Esophagus muscularis mucosa (tissue), 4 donors: ENCODE measurements at places on chromosomes 11 and 22. TPM values are rescaled to one million over a fixed set of nuclear protein-coding genes. Genes with fewer than 3 reads are reported as not detected.
A peak's percentile ranks its signal among the peaks of the same experiment; 100 is the strongest.

CCDC15 gene
- 0.50 TPM for total RNA-seq

NOX4 gene
- 3.4 TPM for total RNA-seq

RAG1 gene
- total RNA-seq, result 0.71 TPM

FAM111B gene
- total RNA-seq, result 0.13 TPM

OR51B5 gene
- not detected for total RNA-seq

MRGPRX4 gene
- total RNA-seq, result not detected

OR51I1 gene
- total RNA-seq, result not detected

CST6 gene
- total RNA-seq, result not detected

JHY gene
- 11.1 TPM for total RNA-seq

- no peak overlapping the region for H3K4me3 ChIP-seq
- no peaks in the 10 kb centered on the region for H3K4me1 ChIP-seq
- H3K27me3 ChIP-seq, result no peaks in the 10 kb centered on the region
- H3K27ac ChIP-seq, result no peak overlapping the region
- no peak for DNase-seq
- H3K36me3 ChIP-seq, result peaks cover 15% of the 10 kb centered on the region
Measured at GRCh38 chr22:47054231-47055072, 292.0 kb downstream of the TBC1D22A start.

DNA sequence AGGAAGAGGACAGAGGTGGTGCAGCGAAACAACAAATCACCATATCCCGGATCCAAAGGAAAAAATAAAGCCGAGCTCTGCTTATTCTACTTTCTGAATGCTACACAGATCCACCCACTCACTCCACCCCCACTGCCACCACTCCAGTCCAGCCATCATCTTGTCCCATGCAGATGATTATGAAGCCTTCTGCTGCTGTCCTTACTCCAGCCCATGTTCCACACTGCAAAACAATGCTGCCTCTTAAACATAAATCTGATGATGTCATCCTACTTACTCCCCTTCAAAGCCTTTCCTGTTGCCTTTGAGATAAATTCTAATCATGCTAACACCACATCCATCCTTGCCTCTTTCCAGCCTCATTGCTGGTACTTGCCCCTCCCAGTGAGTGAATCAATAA lies 6.5 kb upstream of the DRD2 start:
- H3K4me1 ChIP-seq, result no peaks in the 10 kb centered on the region
- DNase-seq, result no peak
- no peak overlapping the region for H3K27ac ChIP-seq
- peaks cover 10% of the 10 kb centered on the region for H3K27me3 ChIP-seq

DNA sequence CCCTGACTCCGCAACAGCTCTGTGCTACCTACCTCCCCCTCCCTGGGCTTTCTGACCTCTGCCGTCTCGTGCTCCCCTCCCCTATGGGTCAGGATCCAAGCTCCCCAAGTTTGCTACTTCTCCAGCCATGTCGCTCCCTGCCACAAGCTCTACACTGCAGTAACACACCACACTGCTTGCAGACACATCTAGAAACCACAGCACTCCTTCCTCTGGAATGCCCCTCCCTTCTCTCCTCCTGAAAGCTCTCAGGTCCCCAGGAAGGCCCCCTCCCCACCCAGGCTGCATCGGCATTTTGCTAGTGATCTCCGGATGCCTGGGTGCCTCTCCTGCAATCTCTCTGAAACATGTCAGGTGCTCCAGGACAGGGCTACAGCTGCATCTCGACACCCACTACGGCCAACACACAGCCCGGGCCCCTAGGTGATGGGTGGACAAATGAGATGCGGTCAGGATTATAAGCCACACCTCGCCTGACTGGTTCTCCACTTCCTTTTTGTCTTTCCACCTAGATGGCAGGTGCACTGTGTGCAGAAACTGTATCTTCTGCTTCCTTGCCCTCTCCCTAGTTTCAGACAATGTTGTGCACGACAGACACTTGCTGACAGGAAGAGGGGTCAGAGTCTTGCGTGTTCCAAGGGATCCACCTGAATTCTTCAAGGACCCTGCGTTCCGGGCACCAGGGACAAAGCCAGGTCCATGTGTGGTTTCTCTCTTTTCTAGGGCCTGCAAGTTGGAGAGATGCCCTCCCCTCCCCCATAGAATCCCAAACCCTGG lies 22.9 kb downstream of the RPUSD4 start:
- DNase-seq, result no peak
- H3K4me1 ChIP-seq, result peaks cover 12% of the 10 kb centered on the region
- no peak overlapping the region for H3K27ac ChIP-seq
- no peaks in the 10 kb centered on the region for H3K27me3 ChIP-seq

DNA sequence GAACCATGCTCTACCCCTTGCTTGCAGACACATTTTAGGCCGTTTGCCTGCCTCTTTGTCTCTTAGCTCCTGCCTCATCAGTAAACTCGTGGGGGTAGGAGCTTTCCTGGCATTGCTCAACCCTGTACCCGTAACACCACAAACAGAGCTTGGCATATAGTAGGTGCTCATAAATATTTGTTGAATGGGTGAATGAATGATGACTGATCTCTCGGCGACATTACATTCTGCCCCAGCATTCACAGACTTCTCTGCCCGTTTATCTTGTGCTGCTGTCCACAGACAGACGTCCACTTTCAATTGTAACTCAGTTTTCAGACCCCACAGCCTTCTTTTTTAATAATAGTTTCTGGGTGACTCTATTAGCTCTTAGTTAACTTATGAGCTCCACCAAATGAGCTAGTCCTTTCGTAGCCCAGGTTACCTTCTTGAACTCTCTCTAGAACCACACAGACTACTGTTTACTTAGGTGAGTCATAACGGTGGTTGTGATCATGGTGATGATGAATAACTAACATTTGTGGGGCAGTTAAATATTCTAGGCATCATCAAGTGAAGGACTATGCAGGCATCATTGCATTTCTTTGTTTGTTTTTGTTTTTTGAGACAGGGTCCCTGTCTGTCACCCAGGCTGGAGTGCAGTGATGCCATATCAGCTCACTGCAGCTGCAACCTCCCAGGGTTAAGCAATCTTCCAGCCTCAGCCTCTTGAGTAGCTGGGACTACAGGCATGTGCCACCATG lies 188.4 kb downstream of the ADAMTS15 start:
- no peak for DNase-seq
- no peak overlapping the region for H3K4me3 ChIP-seq
- H3K36me3 ChIP-seq, result no peaks in the 10 kb centered on the region
- no peaks in the 10 kb centered on the region for H3K27me3 ChIP-seq
- peak overlapping the region; percentile 64 for H3K27ac ChIP-seq
- H3K4me1 ChIP-seq, result peaks cover 48% of the 10 kb centered on the region

DNA sequence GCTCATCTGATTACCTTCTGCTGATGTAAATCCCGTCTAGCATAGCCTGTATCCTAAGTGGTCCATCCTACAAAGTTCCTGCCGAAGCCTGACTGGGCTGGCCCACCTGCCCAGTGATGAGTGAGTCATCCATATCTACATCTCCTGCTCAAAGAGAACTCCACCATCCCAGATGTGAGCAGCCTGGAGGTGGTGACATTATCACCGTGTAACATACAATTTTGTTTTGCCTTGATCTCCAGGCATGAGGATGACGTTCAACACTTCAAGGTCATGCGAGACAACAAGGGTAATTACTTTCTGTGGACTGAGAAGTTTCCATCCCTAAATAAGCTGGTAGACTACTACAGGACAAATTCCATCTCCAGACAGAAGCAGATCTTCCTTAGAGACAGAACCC lies 5.6 kb downstream of the TMA7B start:
- H3K36me3 ChIP-seq, result no peaks in the 10 kb centered on the region
- H3K4me3 ChIP-seq, result no peak overlapping the region
- H3K27me3 ChIP-seq, result no peaks in the 10 kb centered on the region
- no peak for DNase-seq

GRCh38 chr11:76666408-76666807 lies 4.1 kb downstream of the LRRC32 start:
- H3K27me3 ChIP-seq, result no peaks in the 10 kb centered on the region
- no peak for DNase-seq
- peak overlapping the region; percentile 7 for H3K4me3 ChIP-seq
- peak overlapping the region; percentile 34 for H3K27ac ChIP-seq
- no peaks in the 10 kb centered on the region for H3K36me3 ChIP-seq

GRCh38 chr11:129853518-129854231 lies 38.0 kb downstream of the TMEM45B start:
- peaks cover 3% of the 10 kb centered on the region for H3K27me3 ChIP-seq
- H3K36me3 ChIP-seq, result peaks cover 2% of the 10 kb centered on the region
- DNase-seq, result no peak
- no peak overlapping the region for H3K4me3 ChIP-seq
- H3K4me1 ChIP-seq, result peaks cover 6% of the 10 kb centered on the region

DNA sequence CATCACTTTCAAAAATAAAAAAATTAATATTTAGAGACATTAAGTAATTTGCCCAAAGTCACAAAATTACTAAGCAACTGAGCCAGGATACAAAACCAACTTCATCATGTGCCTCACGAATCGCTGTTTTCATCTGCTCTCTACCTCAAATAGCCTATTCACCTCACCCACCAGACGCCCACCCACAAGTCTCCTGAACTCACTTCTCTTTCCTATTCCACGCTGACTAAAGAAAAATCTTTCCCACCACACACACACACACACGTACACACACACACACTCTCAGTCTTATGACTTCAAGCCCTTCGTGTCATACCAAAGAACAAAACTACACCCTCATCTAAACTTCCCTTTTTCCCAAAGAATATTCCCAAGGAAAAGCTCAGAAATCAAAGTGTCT lies 2.2 kb downstream of the OR8B12 start:
- H3K27me3 ChIP-seq, result no peaks in the 10 kb centered on the region
- DNase-seq, result no peak
- H3K27ac ChIP-seq, result no peak overlapping the region
- H3K4me3 ChIP-seq, result no peak overlapping the region

GRCh38 chr22:20466659-20467379 lies 28.8 kb downstream of the KLHL22 start:
- no peak overlapping the region for H3K4me3 ChIP-seq
- peaks cover 16% of the 10 kb centered on the region for H3K4me1 ChIP-seq
- no peak overlapping the region for H3K27ac ChIP-seq
- peaks cover 29% of the 10 kb centered on the region for H3K36me3 ChIP-seq
- no peaks in the 10 kb centered on the region for H3K27me3 ChIP-seq

- H3K27ac ChIP-seq, result no peak overlapping the region
- H3K36me3 ChIP-seq, result no peaks in the 10 kb centered on the region
- no peaks in the 10 kb centered on the region for H3K27me3 ChIP-seq
Measured at GRCh38 chr11:26779074-26779865, 57.4 kb upstream of the SLC5A12 start.

GRCh38 chr11:13486926-13487660 lies 8.7 kb downstream of the PTH start:
- no peak for DNase-seq
- H3K36me3 ChIP-seq, result no peaks in the 10 kb centered on the region
- H3K4me1 ChIP-seq, result no peaks in the 10 kb centered on the region
- no peak overlapping the region for H3K27ac ChIP-seq
- peak overlapping the region; percentile 11 for H3K4me3 ChIP-seq

GRCh38 chr11:117826190-117826570 lies 1.6 kb upstream of the FXYD2 start:
- H3K36me3 ChIP-seq, result no peaks in the 10 kb centered on the region
- no peak overlapping the region for H3K4me3 ChIP-seq
- no peak for DNase-seq
- H3K27ac ChIP-seq, result no peak overlapping the region
- H3K27me3 ChIP-seq, result no peaks in the 10 kb centered on the region

GRCh38 chr11:96319898-96320656 lies 22.9 kb downstream of the MAML2 start:
- H3K27me3 ChIP-seq, result no peaks in the 10 kb centered on the region
- DNase-seq, result no peak
- peaks cover 47% of the 10 kb centered on the region for H3K4me1 ChIP-seq
- H3K36me3 ChIP-seq, result peaks cover 6% of the 10 kb centered on the region
- no peak overlapping the region for H3K27ac ChIP-seq

GRCh38 chr11:10108915-10109680 lies 184.9 kb downstream of the SBF2 start:
- H3K4me3 ChIP-seq, result no peak overlapping the region
- no peaks in the 10 kb centered on the region for H3K27me3 ChIP-seq
- peaks cover 38% of the 10 kb centered on the region for H3K4me1 ChIP-seq
- DNase-seq, result no peak
- H3K36me3 ChIP-seq, result no peaks in the 10 kb centered on the region
- peak overlapping the region; percentile 72 for H3K27ac ChIP-seq

DNA sequence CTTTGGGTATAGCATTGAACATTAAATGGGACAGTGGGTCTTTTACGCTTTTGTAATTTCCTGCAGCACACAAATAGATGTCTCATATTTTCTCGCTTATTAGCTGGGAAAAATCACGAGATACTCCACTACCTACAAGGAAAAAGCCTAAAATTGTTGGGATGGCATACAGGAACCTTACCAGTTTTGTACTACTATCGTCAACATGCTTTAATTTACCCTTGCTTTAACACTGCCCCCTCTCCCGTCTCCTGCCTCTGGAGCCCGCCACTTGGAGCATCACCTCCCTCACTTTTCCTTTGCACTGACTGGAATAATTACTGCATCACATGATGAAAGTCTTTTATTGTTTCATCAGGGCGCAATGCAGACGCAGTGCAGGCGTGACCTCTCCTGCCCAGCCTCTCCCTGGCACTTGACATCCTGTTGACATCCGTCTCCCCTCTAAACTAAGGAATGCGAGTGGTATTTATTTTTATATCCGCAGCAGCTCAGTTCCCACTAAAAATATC lies 1.0 kb upstream of the FNBP4 start:
- H3K4me1 ChIP-seq, result peaks cover 41% of the 10 kb centered on the region
- H3K27me3 ChIP-seq, result no peaks in the 10 kb centered on the region
- H3K4me3 ChIP-seq, result peak overlapping the region; percentile 83
- DNase-seq, result no peak
- H3K27ac ChIP-seq, result peak overlapping the region; percentile 100
- peaks cover 17% of the 10 kb centered on the region for H3K36me3 ChIP-seq

GRCh38 chr11:6402561-6402981 lies 12.3 kb downstream of the SMPD1 start:
- H3K4me1 ChIP-seq, result peaks cover 18% of the 10 kb centered on the region
- H3K27ac ChIP-seq, result no peak overlapping the region
- H3K27me3 ChIP-seq, result no peaks in the 10 kb centered on the region
- no peak overlapping the region for H3K4me3 ChIP-seq

- no peak overlapping the region for H3K4me3 ChIP-seq
- no peaks in the 10 kb centered on the region for H3K4me1 ChIP-seq
- no peaks in the 10 kb centered on the region for H3K27me3 ChIP-seq
- H3K36me3 ChIP-seq, result peaks cover 8% of the 10 kb centered on the region
- H3K27ac ChIP-seq, result no peak overlapping the region
Measured at GRCh38 chr11:117997823-117998579, 11.8 kb downstream of the IL10RA start.

DNA sequence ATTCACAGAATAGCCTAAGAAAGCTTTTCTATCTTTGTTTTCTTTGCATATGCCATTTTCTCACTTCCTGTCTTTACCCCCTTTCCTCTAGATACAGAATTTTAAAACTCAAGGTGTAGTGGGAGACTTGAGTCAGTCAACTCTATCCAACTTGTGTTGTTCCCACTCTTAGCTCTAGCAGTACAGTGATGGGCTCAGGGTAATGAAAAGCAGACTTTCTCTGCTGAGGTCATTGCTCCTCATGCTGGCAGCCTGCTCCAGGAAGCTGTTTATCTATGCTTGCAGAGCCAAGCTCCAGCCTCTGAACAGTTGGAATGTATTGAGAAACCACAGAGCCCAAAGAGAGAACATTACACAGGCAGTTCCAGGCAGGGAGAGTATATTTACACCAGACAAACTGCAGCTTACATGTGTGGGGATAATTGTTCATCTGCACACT lies 68.1 kb downstream of the CSTPP1 start:
- peak overlapping the region; percentile 70 for H3K27ac ChIP-seq
- H3K4me3 ChIP-seq, result no peak overlapping the region
- DNase-seq, result peak; percentile 93
- H3K4me1 ChIP-seq, result peaks cover 54% of the 10 kb centered on the region
- no peaks in the 10 kb centered on the region for H3K27me3 ChIP-seq
